ENCODE measurements at places on chromosomes 12 and 14.

DNA sequence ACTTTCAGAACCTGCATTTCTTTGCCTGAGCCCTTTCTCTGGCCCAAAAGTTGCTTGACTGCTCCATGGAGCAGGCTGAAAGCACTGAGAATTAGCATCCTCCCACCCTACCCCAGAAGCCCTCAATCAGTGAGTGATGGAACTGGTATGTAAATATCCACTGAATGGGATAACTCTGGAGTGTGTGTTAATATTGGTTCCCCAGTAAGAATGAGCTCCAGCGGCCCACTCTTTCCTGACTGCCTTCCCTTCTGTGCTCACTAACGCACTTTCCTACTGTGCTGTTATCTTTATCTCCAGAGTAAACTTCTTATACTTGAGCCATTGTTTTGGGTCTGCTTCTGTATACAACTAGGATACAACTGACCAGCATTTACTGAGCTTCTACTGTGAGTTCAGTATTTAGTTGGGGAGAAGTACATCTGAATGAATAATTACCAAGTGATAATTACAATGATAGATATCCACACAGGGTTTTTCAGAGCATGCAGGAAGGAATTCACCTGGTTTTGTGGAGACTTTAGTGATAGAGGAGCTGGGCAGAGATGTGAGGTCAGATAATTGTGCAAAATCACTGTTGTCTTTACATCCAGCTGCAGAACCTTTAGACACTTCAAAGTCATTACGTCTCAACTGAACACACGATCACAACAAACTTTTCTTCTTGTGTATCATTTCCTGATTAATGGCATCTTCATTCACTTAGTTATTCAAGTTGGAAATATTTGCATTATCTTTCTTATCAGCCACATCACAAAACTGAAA is 149.2 kb upstream of the BTG1 start:
- no peaks in the 10 kb centered on the region for H3K4me1 ChIP-seq
- no peaks in the 10 kb centered on the region for H3K27me3 ChIP-seq
- no peaks in the 10 kb centered on the region for H3K36me3 ChIP-seq
- H3K27ac ChIP-seq, result no peak overlapping the region
- DNase-seq, result no peak
- H3K4me3 ChIP-seq, result no peak overlapping the region

GRCh38 chr12:42332301-42333285 is 6.6 kb downstream of the PPHLN1 start:
- no peak for DNase-seq
- no peak overlapping the region for H3K27ac ChIP-seq
- H3K27me3 ChIP-seq, result no peaks in the 10 kb centered on the region
- peaks cover 6% of the 10 kb centered on the region for H3K4me1 ChIP-seq
- no peaks in the 10 kb centered on the region for H3K36me3 ChIP-seq

GRCh38 chr14:98323836-98324235 is 948.2 kb downstream of the BCL11B start:
- no peaks in the 10 kb centered on the region for H3K27me3 ChIP-seq
- H3K36me3 ChIP-seq, result no peaks in the 10 kb centered on the region
- DNase-seq, result no peak
- no peak overlapping the region for H3K27ac ChIP-seq
- no peaks in the 10 kb centered on the region for H3K4me1 ChIP-seq

GRCh38 chr12:94676922-94677321 is 26.6 kb upstream of the TMCC3 start:
- H3K27me3 ChIP-seq, result no peaks in the 10 kb centered on the region
- no peaks in the 10 kb centered on the region for H3K36me3 ChIP-seq
- DNase-seq, result no peak
- no peak overlapping the region for H3K4me3 ChIP-seq

DNA sequence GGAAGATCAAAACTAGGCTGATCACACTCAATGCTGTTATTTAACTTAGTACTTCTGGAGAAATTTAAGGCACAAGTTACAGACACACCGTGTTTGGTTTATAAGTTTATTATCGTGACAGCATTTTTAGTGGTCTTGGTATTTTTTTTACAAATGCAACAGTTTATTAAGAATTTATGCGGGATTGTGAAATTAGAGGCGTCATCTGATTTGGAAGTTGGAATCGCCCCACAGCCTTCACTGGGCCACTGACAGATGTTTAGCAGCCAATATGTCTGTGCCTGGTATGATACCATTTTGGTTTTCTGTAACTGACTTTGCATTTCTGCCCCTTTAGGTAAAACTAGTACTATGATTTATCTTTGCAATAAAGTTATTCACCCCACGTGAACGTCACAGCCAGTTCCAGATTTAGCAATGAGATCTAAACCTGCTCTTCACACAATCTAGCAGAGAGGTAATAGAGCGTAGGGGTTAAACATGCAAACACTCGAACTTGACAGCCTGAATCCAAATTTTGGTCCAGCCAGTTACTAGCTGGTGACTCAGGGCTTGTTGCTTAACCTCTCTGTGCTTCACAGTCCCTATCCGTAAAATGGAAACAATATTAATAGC is 73.2 kb upstream of the SSTR1 start:
- H3K36me3 ChIP-seq, result no peaks in the 10 kb centered on the region
- H3K4me3 ChIP-seq, result no peak overlapping the region
- H3K4me1 ChIP-seq, result no peaks in the 10 kb centered on the region
- H3K27me3 ChIP-seq, result no peaks in the 10 kb centered on the region
